OCI-LY7 (cell line): ENCODE measurements at places on chromosomes 4 and X. TPM values are rescaled to one million over a fixed set of nuclear protein-coding genes. Genes with fewer than 3 reads are reported as not detected.

The ERVMER34-1 gene
- not detected in 2 replicates for total RNA-seq

The TEX28 gene
- not detected in 2 replicates for total RNA-seq

The SLC25A4 gene
- total RNA-seq = 28.4 and 38.2 TPM in 2 replicates

The UGT8 gene
- total RNA-seq = 18.5 and 20.7 TPM in 2 replicates

The CENPVL1 gene
- total RNA-seq = not detected in 2 replicates

The DMRTC1 gene
- total RNA-seq = not detected in 2 replicates

The CT47A7 gene
- total RNA-seq = not detected in 2 replicates

GRCh38 chrX:21559417-21559816, 98.7 kb downstream of the KLHL34 start:
- no peak for DNase-seq

DNA sequence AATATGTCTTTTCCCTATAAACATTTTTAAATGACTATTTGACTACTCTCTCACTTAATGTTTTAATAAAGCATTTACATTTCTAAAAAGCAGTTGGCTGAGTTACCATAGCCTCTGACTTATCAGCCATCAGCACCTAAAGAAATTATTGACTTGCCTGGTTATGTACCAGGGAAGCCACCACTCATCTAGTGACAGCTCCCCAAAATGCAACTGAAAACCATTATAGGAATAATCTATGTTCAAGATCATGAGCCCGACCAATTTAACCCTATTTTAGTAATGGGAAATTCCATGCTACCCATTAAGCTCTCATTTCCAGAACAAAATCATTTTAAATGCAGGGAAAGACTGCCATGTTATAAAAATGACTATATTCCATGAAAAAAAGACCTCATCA, 34.4 kb downstream of the HDX start:
- DNase-seq = no peak

DNA sequence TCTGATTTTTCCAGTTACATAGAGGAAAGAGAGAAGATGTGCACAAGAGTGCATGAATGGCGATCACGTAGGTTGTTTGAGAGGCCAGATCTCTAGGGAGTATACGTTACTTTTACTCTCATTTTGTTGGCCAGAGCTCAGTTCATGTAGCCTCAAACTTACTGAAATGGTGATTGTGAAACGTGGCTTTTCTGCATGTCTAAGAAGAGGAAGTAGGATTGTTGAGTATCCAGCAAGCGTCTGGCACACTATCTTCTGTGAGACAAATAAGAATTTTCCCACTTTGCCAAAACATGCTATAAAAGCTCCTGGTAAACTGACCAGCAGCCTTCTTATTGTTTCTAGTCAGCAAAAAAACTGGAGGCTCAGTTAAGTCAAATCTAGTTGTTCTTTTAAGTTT, 264.5 kb upstream of the EMCN start:
- DNase-seq = no peak

GRCh38 chrX:107117993-107118321, 665 bp downstream of the RBM41 start:
- peak; percentile 18 for DNase-seq

DNA sequence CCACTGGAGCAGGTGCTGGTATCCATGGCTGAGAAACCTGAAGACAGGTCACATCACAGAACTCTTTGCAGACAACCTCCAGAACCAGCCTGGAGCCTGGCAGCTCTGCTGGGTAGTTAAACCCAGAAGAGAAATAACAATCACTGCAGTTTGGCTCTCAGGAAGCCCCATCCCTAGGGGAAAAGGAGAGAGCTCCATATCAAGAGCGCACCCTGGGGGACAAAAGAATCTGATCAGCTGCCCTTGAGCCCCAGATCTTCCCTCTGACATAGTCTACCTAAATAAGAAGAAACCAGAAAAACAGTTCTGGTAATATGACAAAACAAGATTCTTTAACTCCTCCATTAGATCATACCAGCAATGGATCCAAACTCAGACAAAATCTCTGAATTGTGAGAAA, 823.2 kb upstream of the FRG1 start:
- no peak for DNase-seq

- DNase-seq = no peak
These were observed 223.5 kb upstream of the FAM241A start for GRCh38 chr4:111921714-111922113.

- DNase-seq = no peak
These were observed 383.8 kb downstream of the GRXCR1 start for GRCh38 chr4:43276321-43276720.

- DNase-seq = no peak
These were observed 42.3 kb downstream of the IDS start for GRCh38 chrX:149462849-149463248.

- DNase-seq = peak; percentile 54
These were observed 578 bp upstream of the SEL1L3 start for GRCh38 chr4:25863347-25863784.

GRCh38 chrX:37686369-37686995, 891 bp downstream of the XK start:
- DNase-seq = no peak

GRCh38 chr4:17595471-17596005, 18.5 kb downstream of the LAP3 start:
- DNase-seq = peak; percentile 84

- DNase-seq = no peak
These were observed 5.1 kb upstream of the TNIP2 start for GRCh38 chr4:2761035-2761923.
